Smooth muscle cell of trachea (primary cell): ENCODE measurements at places on chromosomes 16 and 17. TPM values are rescaled to one million over a fixed set of nuclear protein-coding genes. Genes with fewer than 3 reads are reported as not detected.

OR4D1 gene
- under 0.01 TPM in 1 of 2 replicates, not detected in the other for total RNA-seq

CA7 gene
- not detected in 2 replicates for total RNA-seq

SAMD14 gene
- 0.87 and 2.2 TPM in 2 replicates for total RNA-seq

TPSD1 gene
- not detected in 2 replicates for total RNA-seq

SLC6A2 gene
- not detected in 2 replicates for total RNA-seq

KIF2B gene
- total RNA-seq = not detected in 2 replicates

ALOX15B gene
- 0.17 TPM in 1 of 2 replicates, not detected in the other for total RNA-seq

HEATR9 gene
- total RNA-seq = not detected in 2 replicates

MKS1 gene
- total RNA-seq = 13.1 and 19.5 TPM in 2 replicates

NKD1 gene
- total RNA-seq = under 0.01 TPM in 2 replicates

PRKCB gene
- under 0.01 TPM in 1 of 2 replicates, not detected in the other for total RNA-seq
